ENCODE measurements at places on chromosomes 4 and X.

DNA sequence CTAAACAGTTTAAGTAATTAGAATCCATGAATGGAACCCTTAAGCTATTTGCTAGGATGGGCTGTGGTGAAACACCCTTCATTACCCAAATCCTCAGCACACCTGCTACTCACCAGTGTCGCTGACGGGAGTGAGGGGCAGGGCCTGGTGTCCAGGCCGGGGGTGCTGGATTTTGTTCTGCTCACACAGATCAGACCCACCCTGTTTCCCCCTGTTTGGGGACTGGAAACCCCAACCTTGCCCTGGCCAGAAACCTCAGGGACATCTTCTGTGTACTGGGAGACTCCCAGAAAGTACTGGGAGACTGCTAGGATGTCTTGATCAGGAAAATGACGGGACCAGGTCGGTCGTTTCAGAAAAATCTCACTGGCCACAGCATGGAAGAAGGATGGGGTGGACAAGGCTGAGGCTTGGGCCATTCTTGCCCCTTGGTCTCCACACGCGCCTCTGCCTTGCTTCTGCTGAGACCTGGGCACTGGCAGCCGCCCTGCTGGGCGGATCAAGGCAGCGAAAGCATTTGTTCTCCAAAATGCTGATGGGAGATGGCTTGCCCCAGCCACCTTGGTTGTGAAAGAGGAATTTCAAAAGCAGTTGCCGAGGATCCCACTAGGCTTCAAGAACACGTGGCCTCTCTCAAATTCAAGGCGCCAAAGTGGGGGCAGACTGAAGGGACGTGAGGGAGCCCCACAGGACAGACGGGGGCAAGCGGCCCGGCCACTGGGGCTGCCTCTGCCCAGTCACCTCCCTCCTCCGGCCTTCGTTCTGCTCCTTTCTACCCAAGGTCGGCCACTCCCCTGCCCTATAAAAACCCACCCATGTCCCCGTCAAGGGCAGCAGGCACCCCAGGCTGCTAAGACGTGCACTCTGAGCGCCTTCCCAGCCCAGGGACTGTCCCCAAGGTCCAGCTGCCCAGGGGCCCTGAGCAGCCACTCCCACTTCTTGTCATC, 23.5 kb upstream of the PDE6B start:
- DNase-seq = no peak

GRCh38 chrX:9609499-9609898, 144.6 kb downstream of the TBL1X start:
- no peak for DNase-seq

- no peak for DNase-seq
Measured at GRCh38 chr4:109600431-109600830, 40.4 kb downstream of the MCUB start.

DNA sequence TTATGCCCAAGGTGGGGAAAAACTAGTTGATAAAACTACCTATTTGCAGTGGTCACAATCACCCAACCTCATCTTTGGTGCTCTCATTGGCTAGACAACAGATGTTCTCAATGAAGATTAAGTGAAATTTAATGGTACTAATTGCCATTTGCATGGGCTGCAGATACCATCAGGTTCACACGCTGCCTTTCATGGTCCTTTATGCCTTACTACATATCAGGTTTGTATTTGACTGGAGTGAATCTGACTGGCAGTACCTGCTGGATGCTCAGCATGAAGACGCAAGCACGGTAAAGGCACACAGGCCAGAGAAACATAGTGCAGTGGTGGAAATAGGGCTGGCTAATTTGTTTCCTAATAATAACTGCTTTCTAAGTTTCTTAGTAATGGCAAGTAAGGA, 48.3 kb downstream of the DCX start:
- no peak for DNase-seq

GRCh38 chrX:132433001-132433400, 55.8 kb downstream of the MBNL3 start:
- no peak for DNase-seq

GRCh38 chr4:140866492-140867005, 110.4 kb upstream of the TBC1D9 start:
- DNase-seq = no peak

DNA sequence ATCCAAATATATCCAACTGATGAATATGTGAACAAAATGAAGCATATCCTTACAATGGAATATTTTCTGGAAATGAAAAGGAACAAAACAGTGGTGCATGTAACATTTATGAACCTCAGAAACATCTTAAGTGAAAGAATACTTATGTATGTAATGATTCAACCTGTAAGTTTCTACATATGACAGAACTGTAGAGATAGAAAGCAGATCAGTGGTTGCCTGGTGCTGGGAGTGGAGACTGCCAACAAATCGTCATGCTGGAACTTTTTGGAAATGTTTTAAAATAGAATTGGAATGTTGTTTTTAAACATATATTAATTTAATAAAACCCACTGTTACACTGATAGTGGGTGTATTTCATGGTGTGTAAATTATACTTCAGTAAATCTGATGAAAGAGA, 667.5 kb downstream of the RAPGEF2 start:
- no peak for DNase-seq

Data from GM18507 (cell line).